CD4-positive, alpha-beta T cell (primary cell): ENCODE measurements at places on chromosomes 11 and 22. TPM values are rescaled to one million over a fixed set of nuclear protein-coding genes. Genes with fewer than 3 reads are reported as not detected.

Gene CSKMT
- total RNA-seq, result 18.8 TPM

Gene MIOX
- not detected for total RNA-seq

Gene OR52N4
- total RNA-seq, result 0.96 TPM

Gene MLC1
- not detected for total RNA-seq

Gene SLC22A25
- total RNA-seq, result not detected

Gene CCDC88B
- 112 TPM for total RNA-seq

DNA sequence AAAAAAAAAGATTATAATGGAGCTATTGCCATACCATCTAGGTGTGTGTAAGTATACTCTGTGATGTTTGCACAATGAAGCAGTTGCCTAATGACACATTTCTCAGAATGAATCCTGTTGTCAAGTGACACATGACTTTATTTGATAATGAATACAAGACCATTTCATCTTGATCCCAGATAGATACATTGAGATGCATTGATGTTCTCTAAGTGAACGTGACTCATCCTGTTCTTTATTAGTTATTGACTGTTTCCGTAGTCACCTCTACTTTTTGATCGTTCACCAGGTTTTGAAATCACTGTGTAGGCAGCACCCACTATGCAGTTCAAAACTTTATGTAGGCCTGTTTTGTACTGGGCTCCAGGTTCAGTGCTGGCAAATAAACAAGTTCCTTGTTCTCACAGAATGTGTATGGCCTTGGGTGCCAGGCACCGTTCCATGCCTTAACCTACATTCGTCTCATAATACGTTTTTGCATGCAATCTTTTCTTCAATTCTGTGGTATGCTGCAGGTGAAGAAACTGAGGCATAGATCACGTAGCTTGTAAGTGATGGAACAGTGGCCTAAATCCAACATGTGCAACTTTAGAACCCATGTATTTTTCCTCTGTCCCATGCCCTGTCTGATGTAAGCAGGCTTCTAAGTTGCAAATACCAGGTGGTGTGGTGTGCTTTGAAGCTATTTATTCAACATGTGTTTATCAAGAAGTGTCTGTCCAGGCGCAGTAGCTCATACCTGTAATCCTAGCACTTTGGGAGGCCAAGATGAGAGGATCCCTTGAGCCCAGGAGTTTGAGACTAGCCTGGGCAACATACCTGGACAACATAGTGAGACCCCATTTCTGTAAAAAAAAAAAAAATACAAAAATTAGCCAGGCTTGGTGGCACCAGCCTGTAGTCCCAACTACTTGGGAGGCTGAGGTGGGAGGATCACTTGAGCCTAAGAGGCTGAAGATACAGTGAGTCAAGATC is 10.4 kb downstream of the SREBF2 start:
- H3K36me3 ChIP-seq, result peaks cover 3% of the 10 kb centered on the region
- no peak for DNase-seq
- no peak overlapping the region for H3K4me3 ChIP-seq
- no peaks in the 10 kb centered on the region for H3K27me3 ChIP-seq
- H3K27ac ChIP-seq, result no peak overlapping the region
- H3K4me1 ChIP-seq, result peaks cover 36% of the 10 kb centered on the region

DNA sequence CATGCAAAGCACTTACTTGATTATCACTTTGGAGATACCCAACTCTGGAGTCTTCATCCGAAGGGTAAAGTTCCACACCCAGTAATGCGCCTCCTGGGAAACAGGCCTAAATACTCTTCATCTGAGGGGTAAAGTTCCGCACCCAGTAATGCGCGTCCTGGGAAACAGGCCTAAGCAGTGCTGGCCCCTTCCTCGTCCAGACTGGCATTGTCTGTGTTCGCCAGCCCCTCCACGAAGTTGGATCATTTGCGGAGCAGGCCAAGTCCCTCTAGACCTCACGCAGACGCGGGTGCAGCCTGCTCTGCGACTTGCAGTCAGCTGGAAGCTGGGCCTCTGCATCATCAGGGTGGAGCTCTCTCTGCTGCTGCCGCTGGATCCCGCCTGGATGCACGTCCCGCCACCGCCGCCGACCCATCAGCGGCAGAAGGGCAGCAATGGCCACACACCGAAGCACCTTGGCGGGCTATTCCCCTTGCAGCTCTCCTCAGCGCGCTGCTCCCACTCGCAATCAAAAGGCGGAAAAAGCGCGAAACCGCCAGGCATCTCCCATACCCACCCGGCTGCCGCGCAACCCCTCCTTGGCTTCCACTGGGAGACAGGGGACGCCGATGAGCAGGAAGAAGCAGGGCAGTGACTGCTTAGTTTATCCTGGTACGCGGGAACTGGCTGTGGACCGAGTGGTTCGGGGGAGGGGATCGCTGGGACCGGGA is 34.1 kb upstream of the GLYATL1 start:
- no peak for DNase-seq
- H3K4me1 ChIP-seq, result no peaks in the 10 kb centered on the region
- peaks cover 29% of the 10 kb centered on the region for H3K27me3 ChIP-seq
- H3K27ac ChIP-seq, result no peak overlapping the region

- no peaks in the 10 kb centered on the region for H3K36me3 ChIP-seq
- H3K4me1 ChIP-seq, result no peaks in the 10 kb centered on the region
- peaks cover 7% of the 10 kb centered on the region for H3K27me3 ChIP-seq
- no peak overlapping the region for H3K27ac ChIP-seq
- no peak overlapping the region for H3K4me3 ChIP-seq
Observed at GRCh38 chr22:29115682-29116288, 43.0 kb downstream of the KREMEN1 start.

DNA sequence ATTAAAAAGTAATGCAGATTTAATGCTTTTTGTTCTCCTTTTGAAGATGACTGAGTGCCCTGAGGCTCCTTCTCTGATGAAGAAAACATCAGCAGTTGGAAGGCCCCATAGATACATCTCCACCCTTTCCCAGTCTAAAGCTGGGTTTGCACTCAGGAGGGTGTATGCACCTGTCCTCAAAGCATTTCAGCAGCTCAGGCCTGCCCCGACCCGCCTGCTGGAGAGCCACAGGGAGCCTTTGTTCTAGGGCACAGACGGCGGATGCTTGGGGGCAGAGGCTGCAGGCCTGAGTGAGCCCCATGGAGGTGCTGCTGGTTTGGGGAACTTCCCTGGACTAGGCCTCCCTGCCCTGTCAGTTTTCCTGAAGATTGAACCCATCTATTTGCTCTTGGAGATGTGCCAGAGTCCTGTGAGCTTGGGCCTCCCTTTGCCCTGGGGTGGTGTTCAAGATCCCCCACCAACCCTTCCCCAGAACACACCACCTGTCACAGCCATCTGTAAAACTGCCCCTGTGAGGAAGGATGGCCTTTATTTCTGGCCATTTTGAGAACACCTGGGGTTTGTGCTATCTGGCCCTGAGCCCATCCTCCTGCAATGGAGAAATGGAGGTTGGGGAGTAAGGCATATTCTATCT is 160.0 kb downstream of the NAV2 start:
- H3K27me3 ChIP-seq, result no peaks in the 10 kb centered on the region
- no peak overlapping the region for H3K4me3 ChIP-seq
- H3K36me3 ChIP-seq, result no peaks in the 10 kb centered on the region
- H3K27ac ChIP-seq, result no peak overlapping the region

- H3K27me3 ChIP-seq, result no peaks in the 10 kb centered on the region
- H3K4me1 ChIP-seq, result no peaks in the 10 kb centered on the region
- H3K27ac ChIP-seq, result no peak overlapping the region
- H3K36me3 ChIP-seq, result no peaks in the 10 kb centered on the region
- H3K4me3 ChIP-seq, result no peak overlapping the region
Observed at GRCh38 chr11:133096981-133097380, 435.3 kb downstream of the OPCML start.

GRCh38 chr11:126525702-126526101 is 170.2 kb downstream of the ST3GAL4 start:
- peaks cover 3% of the 10 kb centered on the region for H3K27me3 ChIP-seq
- DNase-seq, result no peak
- no peak overlapping the region for H3K4me3 ChIP-seq
- no peaks in the 10 kb centered on the region for H3K4me1 ChIP-seq
- H3K27ac ChIP-seq, result no peak overlapping the region

DNA sequence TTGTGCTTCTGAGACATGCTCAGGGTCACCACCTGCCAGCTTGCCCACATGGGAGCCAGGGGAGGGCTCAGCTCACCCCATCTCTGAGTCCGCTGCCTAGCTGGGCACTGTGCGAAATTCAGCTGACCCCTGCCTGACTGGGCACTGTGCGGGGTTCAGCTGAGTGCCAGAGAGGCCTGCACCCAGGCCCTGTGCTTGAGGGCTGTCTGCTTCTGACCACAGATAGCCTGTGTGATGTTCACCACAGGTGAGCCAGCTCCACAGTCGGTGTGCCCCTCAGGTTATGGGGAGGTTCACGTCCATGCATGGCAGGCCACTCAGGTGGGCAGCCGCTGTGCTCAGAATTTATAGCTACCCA is 84.5 kb upstream of the SUSD2 start:
- no peak for DNase-seq
- H3K4me1 ChIP-seq, result no peaks in the 10 kb centered on the region
- H3K27ac ChIP-seq, result no peak overlapping the region
- peaks cover 65% of the 10 kb centered on the region for H3K36me3 ChIP-seq
- H3K27me3 ChIP-seq, result no peaks in the 10 kb centered on the region

- no peak overlapping the region for H3K27ac ChIP-seq
- H3K4me1 ChIP-seq, result no peaks in the 10 kb centered on the region
- no peaks in the 10 kb centered on the region for H3K27me3 ChIP-seq
- DNase-seq, result no peak
- no peak overlapping the region for H3K4me3 ChIP-seq
- no peaks in the 10 kb centered on the region for H3K36me3 ChIP-seq
Observed at GRCh38 chr11:23574149-23574548, 713.9 kb upstream of the CCDC179 start.

- H3K27me3 ChIP-seq, result no peaks in the 10 kb centered on the region
- H3K4me3 ChIP-seq, result peak overlapping the region; percentile 36
- H3K27ac ChIP-seq, result no peak overlapping the region
- no peak for DNase-seq
- H3K36me3 ChIP-seq, result no peaks in the 10 kb centered on the region
Observed at GRCh38 chr11:59556917-59557348, 45.6 kb downstream of the OR4D9 start.

DNA sequence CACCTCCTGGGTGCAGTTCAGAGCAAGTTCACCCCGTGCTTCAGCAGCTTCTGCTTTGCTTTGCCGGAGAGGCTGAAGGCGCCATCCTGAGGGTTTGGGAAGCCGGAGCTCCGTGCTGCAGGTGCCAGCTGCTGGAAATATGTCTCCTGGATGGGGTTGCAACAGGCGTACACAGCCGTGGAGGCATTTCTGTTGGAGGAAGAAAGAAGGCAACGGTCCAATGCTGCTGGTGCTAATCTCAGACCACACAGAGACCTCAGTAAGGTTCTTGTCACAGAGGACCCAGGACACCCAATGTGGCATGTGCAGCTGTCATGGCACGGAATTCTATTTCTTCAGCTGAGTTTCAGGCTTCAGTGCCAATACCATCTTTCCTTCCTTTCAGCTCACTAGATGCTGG is 24.2 kb downstream of the ASPHD2 start:
- no peak overlapping the region for H3K27ac ChIP-seq
- H3K36me3 ChIP-seq, result peaks cover 53% of the 10 kb centered on the region
- H3K4me1 ChIP-seq, result no peaks in the 10 kb centered on the region
- no peaks in the 10 kb centered on the region for H3K27me3 ChIP-seq
- no peak overlapping the region for H3K4me3 ChIP-seq

GRCh38 chr11:62427630-62428233 is 8.9 kb downstream of the SCGB1A1 start:
- DNase-seq, result peak; percentile 22
- H3K27me3 ChIP-seq, result no peaks in the 10 kb centered on the region
- no peaks in the 10 kb centered on the region for H3K36me3 ChIP-seq

DNA sequence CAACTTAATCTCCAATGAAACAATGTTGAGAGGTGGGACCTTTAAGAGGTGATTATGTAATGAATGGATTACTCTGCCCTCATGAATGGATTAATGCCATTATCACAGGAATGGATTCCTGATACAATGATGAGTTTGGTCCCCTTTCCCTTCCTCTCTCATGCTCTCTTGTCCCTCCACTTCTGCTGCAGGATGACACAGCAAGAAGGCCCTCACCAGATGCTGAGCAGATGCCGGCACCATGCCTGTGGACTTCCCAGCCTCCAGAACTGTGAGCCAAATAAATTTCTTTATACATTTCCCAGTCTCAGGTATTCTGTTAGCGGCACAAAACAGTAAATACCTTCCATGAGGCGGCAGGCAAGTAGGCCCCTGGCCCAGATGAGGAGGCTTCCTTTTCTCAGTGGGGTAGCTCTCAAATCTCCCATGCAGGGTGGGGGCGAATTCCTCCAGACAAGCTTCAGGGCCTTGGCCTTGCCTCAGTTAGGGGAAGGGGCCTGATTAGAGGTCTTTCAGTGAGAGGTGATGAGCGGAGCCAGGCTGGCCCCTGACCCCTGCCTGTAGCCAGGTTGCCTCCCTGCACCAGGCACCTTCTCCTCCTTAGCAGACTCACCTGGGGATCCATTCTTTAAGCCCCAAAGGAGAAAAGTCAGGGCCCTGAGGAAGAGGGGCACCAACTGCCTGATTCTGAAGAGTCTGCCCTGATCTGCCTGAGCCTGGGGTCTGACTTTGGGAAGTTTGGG is 86.0 kb downstream of the RRM1 start:
- H3K4me3 ChIP-seq, result no peak overlapping the region
- peaks cover 2% of the 10 kb centered on the region for H3K27me3 ChIP-seq
- H3K4me1 ChIP-seq, result no peaks in the 10 kb centered on the region
- H3K27ac ChIP-seq, result no peak overlapping the region
- DNase-seq, result no peak

GRCh38 chr22:45124176-45124847 is 39.4 kb upstream of the NUP50 start:
- no peak overlapping the region for H3K4me3 ChIP-seq
- no peaks in the 10 kb centered on the region for H3K27me3 ChIP-seq
- H3K27ac ChIP-seq, result no peak overlapping the region
- no peaks in the 10 kb centered on the region for H3K36me3 ChIP-seq
- no peak for DNase-seq

DNA sequence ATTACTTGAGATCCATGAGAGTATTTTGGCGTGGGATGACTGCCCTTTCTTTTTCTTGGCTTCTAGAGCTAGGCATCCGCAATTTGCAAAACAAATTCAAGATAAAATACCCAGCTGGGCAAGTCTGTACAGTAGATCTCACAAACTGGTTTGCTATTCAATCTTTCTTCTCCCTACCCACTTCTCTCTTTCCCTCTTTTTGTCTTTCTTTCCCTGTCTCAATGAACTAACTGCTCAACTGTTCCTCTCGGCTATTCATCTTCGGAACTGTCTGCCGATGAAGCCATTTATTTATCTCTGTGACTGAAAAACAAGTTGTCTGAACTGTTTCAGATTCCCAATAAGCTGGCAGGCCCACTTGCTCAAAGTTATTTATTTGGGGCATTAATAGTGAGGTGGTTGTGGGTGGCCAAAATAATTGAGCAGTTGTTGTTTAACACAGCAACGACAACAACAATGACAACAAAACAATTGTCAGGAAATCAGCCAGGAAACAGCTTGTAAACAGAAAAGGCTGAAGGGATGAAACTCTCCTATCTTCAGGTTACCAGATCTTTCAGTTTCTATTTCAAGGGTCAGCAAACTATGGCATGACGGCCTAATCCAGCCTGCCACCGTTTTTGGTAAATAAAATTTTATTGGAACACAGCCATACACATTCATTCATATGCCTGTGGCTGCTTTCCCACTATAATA is 76.0 kb upstream of the MTMR2 start:
- no peaks in the 10 kb centered on the region for H3K4me1 ChIP-seq
- no peak for DNase-seq
- no peak overlapping the region for H3K27ac ChIP-seq
- H3K4me3 ChIP-seq, result no peak overlapping the region
- peaks cover 3% of the 10 kb centered on the region for H3K36me3 ChIP-seq

- no peak overlapping the region for H3K4me3 ChIP-seq
- DNase-seq, result no peak
- H3K27me3 ChIP-seq, result no peaks in the 10 kb centered on the region
- H3K27ac ChIP-seq, result no peak overlapping the region
Observed at GRCh38 chr11:59678813-59679165, 10.0 kb upstream of the PATL1 start.
